ENCODE measurements at places on chromosomes 7 and 10. TPM values are rescaled to one million over a fixed set of nuclear protein-coding genes. Genes with fewer than 3 reads are reported as not detected.

DNA sequence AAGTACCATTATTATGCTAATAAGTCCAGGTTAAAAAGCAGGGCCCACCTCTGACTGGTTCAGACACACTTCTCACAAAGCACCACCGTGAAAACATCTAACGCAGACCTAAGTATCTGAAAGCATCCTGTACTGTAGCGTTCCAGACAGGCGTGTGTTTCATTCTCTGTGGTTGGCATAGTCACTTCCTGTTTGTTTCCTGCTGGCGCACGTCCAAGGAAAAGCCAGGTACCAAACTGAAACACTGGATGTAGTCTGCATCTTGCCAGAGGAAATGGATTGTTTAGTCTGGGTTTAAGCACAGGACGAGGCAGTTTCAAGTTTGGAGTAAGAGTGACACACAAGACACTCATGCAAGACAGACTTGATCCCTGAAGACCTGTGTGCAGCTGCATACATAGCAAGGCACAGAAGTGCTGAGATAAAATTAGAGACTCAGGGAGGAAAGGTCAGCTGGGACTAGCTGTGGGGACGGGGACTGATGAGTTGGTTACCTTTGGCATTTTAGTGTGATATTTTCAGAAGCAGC, 23.3 kb downstream of the BPGM start:
- peak; percentile 89 for DNase-seq

DNA sequence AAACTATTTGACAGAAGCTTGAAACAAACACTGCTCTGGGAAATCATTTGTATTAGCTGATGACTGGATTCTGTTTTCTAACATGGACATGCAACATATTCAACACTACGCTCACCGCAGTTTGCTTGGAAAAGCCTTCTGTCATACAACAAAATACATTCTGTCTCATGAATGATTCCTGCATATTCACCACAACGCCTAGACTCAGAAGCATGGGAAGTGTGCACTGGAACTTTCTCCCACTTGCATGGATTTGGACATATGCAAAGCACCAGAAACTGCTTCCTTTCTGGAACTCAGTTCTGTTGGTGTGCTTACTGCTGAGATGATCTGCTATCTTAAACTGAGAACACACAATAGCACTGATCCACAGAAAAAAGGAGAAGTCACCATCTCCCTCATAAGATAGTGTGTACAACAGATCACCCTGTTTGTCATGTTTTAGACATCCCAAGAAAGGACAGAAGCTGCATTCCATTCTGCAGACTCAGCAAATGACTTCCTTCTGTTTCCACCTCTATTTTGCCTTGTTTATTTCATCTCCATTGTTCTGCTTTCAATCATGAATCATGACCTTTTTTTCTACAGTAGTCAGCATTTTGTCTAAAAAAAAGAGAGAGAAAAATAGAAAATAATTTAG, 115.8 kb downstream of the HTR7 start:
- peak; percentile 21 for DNase-seq

GRCh38 chr7:16098058-16098457, 323.3 kb downstream of the CRPPA start:
- no peak for DNase-seq

- DNase-seq, result no peak
These were observed 11.4 kb downstream of the JCAD start for GRCh38 chr10:30047924-30048531.

GRCh38 chr7:134995239-134996096, 9.2 kb downstream of the AGBL3 start:
- DNase-seq, result no peak

The INSYN2A gene
- under 0.01 TPM for total RNA-seq

The SLC29A3 gene
- 3.6 TPM for total RNA-seq
